Activated T-helper 17 cell treated with anti-CD3 and anti-CD28 coated beads, Interleukin-2, amount 50 U/mL, for 72 hours (primary cell): ENCODE measurements at places on chromosomes 16 and 17.

DNA sequence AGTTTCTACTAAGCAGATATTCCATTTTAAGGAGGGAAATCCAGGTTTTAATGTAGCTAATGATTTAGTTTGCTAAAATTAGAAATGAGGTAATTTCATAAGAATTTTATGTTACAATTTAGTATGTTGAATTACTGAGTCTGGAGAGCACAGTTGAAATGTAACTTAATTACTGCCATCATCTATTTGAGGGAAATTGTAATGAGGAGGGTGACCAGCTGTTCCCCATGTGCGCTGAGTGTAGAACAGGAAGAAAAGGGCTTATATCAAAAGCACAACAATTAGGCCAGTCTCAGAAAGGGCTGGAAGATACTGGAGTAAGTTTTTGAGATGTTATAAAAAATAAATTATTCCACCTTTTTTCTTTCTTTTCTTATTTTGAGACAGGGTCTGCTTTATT lies 735.1 kb upstream of the GOT2 start:
- no peak for ATAC-seq

GRCh38 chr16:88681084-88681680 lies 5.1 kb downstream of the SNAI3 start:
- ATAC-seq, result no peak

DNA sequence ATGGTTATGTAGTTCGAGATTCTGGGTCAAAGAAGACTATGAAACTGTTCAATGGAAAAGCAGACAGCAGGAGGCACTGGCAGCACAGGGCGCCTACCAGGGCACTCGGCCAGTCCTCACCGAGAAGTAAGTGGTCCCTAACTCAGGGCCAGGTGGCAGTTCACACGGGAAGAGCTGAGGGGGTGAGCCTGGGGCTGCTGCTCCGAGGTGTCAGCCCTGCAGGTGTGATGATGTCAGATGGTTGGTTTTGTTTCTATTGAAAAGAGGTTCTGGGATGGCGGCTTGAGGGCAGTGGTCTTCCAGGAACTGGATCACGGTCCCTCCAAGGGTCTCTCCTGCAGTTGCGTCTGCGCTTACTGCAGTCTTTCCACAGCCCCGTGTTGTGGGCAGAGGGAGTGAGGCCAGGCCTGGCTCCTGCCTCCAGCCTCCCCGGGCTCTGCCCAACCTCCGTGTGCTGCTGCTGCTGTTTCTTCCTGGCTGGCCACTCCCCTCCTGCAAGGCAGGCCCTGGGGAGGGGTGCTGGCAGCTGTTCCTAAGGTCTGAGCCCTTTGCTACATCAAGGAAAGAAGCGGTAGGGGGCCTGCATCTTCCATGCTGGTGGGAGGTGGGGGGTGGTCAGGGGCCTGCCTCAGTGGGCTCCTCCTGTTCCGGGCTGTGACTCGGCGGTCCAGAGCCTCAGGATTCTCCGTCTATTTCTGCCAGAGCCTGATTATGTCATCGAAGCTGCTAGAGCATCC lies 22.6 kb downstream of the RNF213 start:
- no peak for ATAC-seq

GRCh38 chr16:1673424-1674151 lies 4.5 kb upstream of the JPT2 start:
- no peak for ATAC-seq

DNA sequence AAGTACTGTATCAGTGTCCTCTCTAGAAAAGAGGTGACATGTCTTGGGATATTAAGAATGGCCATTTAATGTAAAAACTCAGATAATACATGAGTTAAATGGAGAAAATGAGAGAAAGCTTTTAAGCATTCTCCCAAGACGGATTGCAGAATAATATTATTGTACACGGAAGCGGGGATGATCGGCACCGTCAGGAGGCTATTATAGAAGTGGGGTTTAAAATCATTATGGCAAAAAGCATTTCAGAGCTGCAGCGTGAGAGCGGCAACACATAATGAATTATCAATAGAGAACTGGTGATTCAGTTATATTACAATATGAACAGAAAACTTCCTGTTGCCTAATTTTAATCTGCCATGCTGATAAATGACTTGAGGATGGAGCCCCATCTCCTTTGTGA lies 261.7 kb upstream of the IRX3 start:
- no peak for ATAC-seq

DNA sequence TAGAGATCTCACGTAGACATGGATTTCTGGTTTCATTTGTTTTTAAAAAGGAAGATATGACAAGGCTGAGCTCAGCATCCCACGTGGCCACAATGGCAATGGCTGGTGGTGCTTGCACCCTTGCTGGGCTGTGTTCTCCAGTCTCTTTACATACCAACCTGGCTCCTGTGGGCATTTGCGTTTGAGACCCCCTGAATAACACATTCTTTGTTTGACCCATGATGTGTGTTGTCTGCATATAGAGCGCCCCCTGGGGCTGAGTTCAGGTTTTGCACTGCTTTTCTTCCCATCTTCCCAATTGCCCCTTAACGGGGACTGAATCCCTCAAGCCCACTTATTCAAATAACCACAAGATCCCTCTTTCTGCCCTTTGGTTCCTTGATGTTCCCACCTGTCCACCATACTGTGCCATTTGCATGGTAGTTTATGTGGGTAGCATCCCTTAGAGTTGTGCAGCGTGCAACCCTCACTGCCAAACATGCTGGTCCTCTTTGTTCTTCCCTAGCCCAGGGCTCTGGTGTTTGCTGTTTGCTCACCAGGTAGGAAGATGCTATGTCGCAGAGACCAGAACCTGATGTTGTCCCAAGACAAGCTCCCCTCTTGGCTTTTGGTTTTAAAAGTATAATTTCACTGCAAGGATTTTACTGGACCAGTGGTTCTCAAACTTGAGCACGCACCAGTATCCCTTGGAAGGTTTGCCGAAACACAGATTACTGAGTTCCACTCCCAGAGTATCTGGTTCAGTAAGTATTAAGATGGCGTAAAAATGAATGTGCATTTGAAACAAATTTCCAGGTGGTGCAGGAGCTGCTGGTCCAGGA lies 38.5 kb upstream of the NKD1 start:
- no peak for ATAC-seq

DNA sequence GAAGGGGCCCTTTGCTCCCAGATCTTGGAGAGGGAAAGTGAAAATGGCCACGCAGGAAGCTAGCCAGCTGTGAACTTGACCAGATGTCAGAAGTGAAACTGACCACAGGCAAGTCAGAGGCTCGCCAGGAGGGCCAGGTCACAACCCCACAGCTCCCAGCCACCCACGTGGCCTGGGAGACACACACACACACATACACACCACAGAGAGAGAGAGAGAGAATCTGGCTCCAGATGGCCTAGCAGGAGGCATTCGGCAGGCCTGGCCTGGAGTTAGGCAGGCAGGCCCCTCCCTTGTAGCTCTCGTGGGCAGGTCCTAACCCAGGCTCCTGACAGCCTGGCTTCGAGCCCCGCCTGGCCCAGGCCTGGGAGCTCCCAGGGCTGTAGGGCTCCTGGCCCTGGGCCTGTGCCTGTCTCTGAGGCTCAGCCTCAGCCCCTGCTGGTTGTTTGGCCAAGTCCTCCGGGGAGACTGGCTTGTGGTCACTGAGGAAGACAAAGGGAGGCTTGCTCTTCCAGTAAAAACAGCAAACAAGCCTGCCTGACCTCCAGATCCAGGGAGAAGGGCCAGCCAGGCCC lies 20.2 kb downstream of the NGFR start:
- peak; percentile 45 for ATAC-seq

- ATAC-seq, result no peak
Observed at GRCh38 chr16:84976644-84977400, 34.5 kb downstream of the ZDHHC7 start.

- ATAC-seq, result peak; percentile 4
Observed at GRCh38 chr17:48612456-48612853, 1.6 kb upstream of the HOXB7 start.

DNA sequence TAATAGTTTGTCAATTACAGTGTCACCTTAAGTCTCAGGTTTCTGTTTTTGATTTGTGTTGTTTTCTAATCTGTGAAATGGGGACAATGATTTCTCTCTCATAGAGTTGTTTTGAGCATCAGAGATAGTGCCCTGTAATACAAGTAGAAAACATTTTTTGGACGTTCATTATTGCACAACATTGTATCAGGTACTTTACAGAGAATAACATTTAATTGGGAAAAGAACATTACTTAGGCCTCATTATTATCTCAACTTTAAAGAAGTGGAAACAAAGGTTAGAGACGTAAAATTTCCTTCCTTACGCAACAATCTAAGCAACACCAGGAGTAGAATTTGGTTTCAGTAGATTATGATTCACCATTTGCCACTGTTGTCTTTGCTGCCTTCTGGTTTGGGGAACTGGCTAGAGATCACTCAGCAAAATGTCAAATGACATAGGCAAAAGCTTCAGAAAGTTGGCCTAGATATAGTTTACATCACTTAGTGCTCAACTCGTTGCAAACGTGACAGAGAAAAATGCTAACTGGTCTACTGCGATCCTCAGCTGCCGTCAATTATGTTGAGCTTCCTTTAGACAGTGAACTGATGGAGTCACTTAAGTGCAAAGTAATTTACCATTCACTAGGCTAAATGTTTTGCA lies 1026.8 kb downstream of the CDH11 start:
- no peak for ATAC-seq

DNA sequence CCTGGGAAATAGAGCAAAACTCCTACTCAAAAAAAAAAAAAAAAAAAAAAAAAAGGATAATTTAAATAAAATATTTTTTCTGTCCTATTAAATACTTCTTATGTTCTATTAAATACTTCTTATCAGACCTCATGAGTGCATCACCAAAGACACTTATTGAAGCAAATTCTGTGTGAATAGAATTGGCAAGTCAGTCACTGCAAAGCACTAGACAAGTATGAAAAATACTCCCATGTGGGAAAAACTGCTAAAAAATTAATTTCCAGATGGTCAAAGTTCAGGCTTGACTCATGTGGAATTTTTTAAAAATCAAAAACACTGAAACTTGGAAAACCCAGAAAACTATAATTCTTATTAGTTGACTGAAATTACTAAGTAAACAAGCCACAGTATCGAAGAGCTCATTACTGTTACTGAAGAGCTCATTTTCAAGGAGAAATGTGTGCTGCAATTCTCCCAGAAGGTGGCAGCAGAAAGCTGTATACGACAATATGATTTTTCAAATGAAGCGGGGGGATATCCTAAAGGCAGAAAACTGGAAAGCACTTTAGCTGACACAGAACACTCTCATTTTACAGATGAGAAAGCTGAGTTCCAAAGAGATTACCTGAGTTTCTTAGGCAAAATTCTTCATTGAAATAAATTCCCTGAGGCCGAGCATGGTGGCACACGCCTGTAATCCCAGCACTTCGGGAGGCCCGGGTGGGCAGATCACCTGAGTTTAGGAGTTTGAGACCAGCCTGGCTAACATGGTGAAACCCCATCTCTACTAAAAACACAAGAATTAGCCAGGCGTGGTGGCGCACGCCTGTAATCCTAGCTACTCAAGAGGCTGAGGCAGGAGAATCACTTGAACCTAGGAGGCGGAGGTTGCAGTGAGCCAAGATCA lies 15.9 kb upstream of the FBXO47 start:
- ATAC-seq, result peak; percentile 57

DNA sequence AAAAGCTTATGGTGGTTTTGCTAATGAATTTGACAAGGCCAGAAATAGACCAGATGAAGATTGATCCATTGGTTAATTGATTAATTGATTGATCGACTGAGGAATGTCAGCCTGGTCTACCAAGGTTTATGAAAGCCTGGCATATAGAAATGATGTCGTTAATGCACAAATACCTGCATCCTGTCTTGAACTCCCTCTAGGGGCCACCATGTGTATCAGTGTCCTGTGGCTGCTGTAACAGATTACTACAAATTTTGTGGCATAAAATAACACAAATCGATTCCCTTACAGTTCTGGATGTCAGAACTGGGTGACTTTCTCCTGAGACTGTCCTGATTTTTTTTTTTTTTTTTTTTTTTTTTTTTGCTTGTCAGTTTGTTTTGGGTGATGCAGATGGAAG lies 553.2 kb downstream of the MAF start:
- peak; percentile 45 for ATAC-seq

DNA sequence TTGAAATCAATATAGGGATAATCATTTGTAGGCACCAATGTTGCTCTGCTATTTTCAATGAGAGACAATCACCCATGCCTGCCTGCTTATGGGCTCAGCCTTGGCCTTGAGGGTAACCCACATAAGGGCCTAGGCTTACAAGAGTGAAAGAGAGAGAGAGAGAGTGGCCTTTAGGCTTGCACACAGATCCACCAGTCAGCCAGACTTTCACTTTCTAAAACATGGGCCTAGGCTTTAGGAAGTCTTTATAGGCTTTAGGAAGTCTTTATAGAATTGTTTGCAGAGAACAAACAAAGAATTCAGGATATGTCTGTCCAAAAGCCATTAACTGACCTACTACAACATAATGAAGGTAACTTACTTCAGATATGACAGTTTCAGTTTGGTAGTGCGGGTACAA lies 3.4 kb downstream of the ABCA9 start:
- no peak for ATAC-seq

DNA sequence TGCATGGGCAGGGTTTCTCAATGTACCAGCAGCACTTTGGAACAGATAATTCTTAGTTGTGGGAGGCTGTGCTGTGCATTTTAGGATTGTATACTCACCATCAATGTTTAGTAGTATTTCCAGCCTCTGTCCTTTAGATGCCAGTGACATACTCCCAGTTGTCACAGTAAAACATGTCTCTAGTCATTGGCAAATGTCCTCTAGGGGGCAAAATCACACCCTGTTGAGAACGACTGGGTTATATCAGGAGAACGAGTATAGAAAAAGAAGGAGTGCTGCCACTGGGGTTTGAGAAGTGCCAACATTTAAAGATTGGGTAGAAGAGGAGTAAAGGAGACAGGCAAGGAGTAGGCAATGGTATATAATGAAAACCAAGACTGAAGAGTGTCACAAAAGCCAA lies 37.9 kb upstream of the SMIM36 start:
- no peak for ATAC-seq

GRCh38 chr17:50908140-50908859 lies 42.1 kb upstream of the TOB1 start:
- ATAC-seq, result no peak

DNA sequence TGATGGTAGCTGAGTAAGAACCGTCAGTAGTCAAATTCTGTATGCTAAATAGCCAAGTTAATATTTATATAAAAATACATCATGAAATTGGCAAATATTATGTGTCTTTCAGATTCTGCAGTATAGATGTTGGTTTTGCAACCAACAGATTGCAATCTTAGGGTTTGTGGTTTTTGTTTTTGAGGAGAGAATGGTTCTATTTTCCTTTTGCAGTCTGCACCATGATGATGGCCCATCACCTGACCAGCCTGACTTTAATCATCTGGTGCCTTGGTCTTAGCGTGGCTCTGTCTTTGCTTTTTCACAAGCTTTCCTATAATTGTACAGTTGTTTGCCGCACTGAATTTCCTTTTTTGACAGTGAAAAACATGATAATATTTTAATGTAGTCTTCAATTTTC lies 50.7 kb downstream of the NUP93 start:
- ATAC-seq, result no peak

- ATAC-seq, result no peak
Observed at GRCh38 chr17:841313-841712, 59.2 kb downstream of the MRM3 start.
